ENCODE measurements at places on chromosomes 5 and 9. TPM values are rescaled to one million over a fixed set of nuclear protein-coding genes. Genes with fewer than 3 reads are reported as not detected.

GRCh38 chr9:1102642-1102970 is 52.4 kb downstream of the DMRT2 start:
- no peaks in the 10 kb centered on the region for H3K36me3 ChIP-seq
- DNase-seq, result no peak
- no peak overlapping the region for H3K4me3 ChIP-seq
- no peak overlapping the region for H3K27ac ChIP-seq

DNA sequence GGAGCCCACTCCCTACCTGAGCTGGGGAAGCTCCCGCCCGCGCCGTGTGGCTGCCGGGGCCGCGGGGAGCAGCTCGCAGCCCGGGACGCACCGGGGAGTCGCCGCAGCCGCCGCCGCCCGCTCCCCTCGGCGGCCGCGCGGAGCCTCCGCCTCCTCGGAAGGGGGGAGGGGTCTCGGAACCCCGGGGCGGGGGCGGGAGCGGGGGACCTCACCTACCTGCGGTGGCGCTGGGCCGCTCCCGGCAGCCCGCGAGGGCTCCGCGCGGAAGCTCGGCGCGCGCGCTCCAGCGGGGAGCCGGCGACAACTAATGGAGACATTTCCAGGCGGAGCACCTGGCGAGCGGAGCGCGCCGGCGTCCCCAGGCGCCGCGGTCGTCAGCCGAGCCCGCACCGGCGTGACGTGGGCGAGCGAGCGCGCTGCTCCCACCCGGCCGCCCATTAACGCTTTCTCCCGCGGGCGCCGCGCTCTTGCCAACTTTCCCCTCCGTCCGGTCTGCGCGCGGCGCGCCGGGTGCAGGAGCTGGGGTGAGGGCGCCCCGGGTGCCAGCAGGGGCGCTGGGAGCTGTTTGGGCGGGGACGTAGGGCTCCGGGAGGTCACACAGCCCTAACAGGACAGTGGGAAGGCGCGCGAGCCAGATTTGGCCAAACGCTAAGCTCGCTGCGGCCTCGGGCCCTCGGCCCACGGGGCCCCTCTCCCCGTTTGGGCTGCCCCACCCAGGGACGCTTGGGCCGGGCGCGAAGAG is 4.3 kb upstream of the IRX4 start:
- no peaks in the 10 kb centered on the region for H3K27me3 ChIP-seq
- H3K27ac ChIP-seq, result no peak overlapping the region
- no peak overlapping the region for H3K4me3 ChIP-seq

The CDKN2B-AS1 gene
- 0.99 TPM for total RNA-seq

The GBGT1 gene
- total RNA-seq, result 1.5 TPM

The NIM1K gene
- 0.67 TPM for total RNA-seq

Data from CD4-positive, CD25-positive, alpha-beta regulatory T cell (primary cell).